ENCODE measurements at places on chromosomes 1 and 21.

GRCh38 chr1:64173336-64173940 lies 30.0 kb upstream of the UBE2U start:
- peak; percentile 26 for DNase-seq

GRCh38 chr1:185409763-185410528 lies 92.9 kb upstream of the IVNS1ABP start:
- DNase-seq, result no peak

GRCh38 chr1:29230553-29231378 lies at the start of gene MECR:
Gene MECR, minus strand, starts transcription at chr1:29230934. Its CDS starts 28 bp downstream, at chr1:29230906.
- DNase-seq, result peak; percentile 94

- DNase-seq, result no peak
These were observed 70.6 kb downstream of the CLSTN1 start for GRCh38 chr1:9753121-9753531.

DNA sequence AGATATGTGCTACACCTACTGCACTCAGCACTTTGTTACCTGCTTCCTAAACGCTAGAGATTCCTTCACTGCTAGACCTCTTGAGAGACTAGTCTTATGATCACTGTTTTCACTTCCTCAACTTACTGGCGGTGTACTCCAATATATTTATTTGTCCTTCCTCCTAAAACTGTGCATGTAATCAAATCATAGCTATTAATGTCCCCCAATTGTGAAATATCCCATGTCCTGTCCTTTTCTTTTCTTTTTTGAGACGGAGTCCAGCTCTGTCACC lies 3.4 kb downstream of the SOAT1 start:
- DNase-seq, result no peak

GRCh38 chr1:108692724-108693655 lies 880 bp downstream of the PRPF38B start:
- peak; percentile 66 for DNase-seq

DNA sequence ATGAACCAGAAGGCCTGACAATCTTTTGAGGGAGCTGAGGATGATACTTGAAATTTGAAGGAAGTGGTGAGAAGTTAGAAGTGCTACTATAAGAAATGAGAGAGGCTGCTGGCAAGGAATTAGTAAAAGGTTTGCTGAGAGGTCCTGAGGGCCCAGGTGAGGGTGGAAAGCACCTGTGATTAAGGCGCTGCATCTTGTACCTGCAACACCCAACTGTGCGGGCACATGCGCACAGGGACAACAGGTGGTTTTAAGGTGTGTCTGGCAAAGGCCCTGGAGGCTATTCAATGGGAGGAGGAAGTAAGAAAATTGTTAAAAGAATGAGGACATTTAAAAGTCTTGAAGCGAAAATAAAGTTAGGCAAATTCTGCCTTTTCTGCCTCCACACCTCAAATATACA lies 349.3 kb downstream of the RGS7 start:
- DNase-seq, result no peak

GRCh38 chr21:40618191-40618973 lies 228.6 kb downstream of the DSCAM start:
- peak; percentile 71 for DNase-seq

- no peak for DNase-seq
These were observed 22.2 kb upstream of the EPHB2 start for GRCh38 chr1:22688466-22688865.

GRCh38 chr1:193685986-193686385 lies 499.6 kb upstream of the B3GALT2 start:
- DNase-seq, result no peak

GRCh38 chr1:40606978-40607377 lies 58.5 kb downstream of the RIMS3 start:
- no peak for DNase-seq
